CD4-positive, alpha-beta memory T cell (primary cell): ENCODE measurements at places on chromosomes 2 and 18. TPM values are rescaled to one million over a fixed set of nuclear protein-coding genes. Genes with fewer than 3 reads are reported as not detected.
A peak's percentile ranks its signal among the peaks of the same experiment; 100 is the strongest.

The CRYGD gene
- total RNA-seq, result not detected

GRCh38 chr2:11839916-11840315 is 93.5 kb downstream of the LPIN1 start:
- no peak for DNase-seq
- no peak overlapping the region for H3K27ac ChIP-seq
- no peaks in the 10 kb centered on the region for H3K4me1 ChIP-seq
- H3K4me3 ChIP-seq, result no peak overlapping the region
- no peaks in the 10 kb centered on the region for H3K36me3 ChIP-seq

GRCh38 chr2:95734976-95735890 is 143.4 kb downstream of the TRIM43 start:
- no peak overlapping the region for H3K27ac ChIP-seq
- H3K4me1 ChIP-seq, result no peaks in the 10 kb centered on the region
- no peak overlapping the region for H3K4me3 ChIP-seq
- H3K27me3 ChIP-seq, result no peaks in the 10 kb centered on the region
- H3K36me3 ChIP-seq, result no peaks in the 10 kb centered on the region

DNA sequence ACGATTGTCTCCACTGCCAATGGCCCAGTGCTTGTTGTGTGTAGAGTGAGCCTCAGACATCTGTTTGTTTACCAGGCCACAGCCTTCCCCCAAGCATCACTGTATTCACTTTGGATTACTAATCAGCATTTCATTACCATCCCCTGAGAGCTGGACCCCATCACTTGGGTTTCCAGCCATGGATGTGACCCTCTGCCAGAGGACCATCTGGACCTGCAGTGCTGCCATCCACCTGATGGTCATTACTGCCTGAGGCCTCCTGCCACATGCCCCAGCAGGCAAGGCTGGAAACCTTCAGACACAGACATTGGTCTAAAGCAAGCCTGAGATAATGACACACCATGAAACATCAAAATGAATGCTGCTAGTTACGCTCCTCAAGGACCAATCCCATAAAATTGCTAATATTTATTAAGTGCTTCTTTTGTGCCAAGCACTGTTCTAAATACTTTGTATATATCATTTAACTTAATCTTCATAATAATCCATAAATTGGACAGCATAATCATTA is 2096.3 kb upstream of the CELF4 start:
- H3K4me3 ChIP-seq, result no peak overlapping the region
- H3K4me1 ChIP-seq, result no peaks in the 10 kb centered on the region
- H3K27ac ChIP-seq, result no peak overlapping the region
- H3K36me3 ChIP-seq, result no peaks in the 10 kb centered on the region
- peak; percentile 24 for DNase-seq

The XDH gene
- total RNA-seq, result not detected

The CFAP210 gene
- total RNA-seq, result not detected

The SPIRE1 gene
- total RNA-seq, result 1.8 TPM

DNA sequence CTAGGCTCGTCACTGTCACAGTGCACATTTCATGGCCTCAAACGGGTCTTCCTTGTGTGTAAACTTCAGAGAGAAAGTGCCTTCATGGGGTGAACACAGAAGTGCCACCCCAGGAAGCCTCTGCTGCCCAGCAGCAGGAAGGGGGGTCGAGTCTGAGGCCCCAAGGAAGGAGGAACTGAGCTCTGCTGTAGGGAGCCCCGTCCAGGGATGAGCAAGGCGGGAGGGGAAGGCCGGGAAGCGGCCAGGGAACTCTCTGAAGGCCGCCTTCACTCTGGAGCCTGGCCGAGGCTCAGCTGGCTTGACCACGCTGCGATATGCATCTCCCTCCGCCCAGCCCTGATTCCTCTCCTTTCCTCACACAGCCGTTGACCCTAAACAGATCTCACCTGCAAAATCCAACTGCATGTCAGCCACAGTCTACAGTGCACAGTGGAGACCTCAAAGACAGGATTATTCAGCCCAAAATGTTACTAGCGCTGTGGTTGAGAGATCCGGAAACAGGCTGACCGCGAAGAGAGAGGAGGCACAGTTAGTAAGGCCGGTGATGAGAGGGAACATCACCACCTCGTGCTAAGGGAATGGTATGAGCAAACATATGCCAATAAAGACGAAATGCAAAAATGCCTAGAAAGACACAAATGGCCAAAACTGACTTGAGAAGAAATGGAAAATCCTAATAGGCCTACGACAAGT is 34.2 kb upstream of the CTDP1 start:
- no peak overlapping the region for H3K4me3 ChIP-seq
- no peak for DNase-seq
- no peaks in the 10 kb centered on the region for H3K27me3 ChIP-seq

DNA sequence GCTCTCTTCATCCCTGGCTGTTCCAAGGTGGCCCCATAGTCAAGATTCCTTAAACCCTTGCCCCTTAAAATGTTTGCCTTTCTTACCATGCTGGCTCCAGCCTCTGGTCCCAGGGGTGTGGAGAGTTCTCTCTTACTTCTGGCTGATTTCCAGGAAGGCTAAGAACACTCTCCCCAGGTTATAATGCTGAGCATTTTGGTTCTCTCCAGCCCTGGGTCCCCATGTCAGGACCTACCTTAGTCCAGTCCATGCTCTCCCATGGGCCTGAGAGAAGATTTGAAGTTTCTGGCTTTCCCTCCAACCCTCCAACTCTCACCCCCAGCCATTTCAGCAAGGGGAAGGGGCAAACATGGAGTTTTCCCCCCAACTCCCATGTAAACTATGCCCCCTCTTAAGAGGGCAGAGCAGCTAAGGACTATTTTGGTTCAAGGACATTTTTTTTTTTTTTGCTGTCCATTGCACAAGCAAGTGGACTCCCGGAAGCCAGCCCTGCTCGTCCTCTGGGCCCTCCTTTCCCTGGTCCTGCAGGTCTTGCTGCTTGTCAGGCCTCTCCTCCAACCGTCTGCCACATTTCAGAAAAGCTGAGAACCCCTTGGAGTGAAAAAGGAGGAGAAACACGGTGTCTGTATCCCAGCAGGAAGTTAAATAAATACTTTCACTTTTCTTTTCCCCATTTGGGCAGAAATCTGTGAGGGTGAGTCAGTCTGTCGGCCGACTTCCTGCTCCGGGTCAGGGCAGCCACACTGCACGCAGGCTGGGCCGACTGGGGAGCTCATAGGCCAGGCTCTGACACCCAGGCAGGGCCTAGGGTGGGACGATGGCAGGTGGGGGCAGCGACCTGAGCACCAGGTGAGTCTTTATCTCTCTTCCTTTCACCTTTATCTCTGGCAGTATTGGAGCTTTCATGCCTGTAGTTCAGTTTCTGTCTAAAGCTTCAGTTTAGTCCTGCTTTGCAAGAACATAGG is at the start of gene SP140L:
SP140L (plus strand) TSS at position 741 of the 965 bp plus-strand sequence; CDS start at position 818, 77 bp downstream.
- DNase-seq, result peak; percentile 89
- H3K4me3 ChIP-seq, result peak within 1 kb of the TSS; percentile 51
- H3K36me3 ChIP-seq, result no peaks in the 10 kb centered on the region

- H3K27me3 ChIP-seq, result no peaks in the 10 kb centered on the region
- H3K4me1 ChIP-seq, result no peaks in the 10 kb centered on the region
- no peak overlapping the region for H3K27ac ChIP-seq
- no peak for DNase-seq
- no peaks in the 10 kb centered on the region for H3K36me3 ChIP-seq
- no peak overlapping the region for H3K4me3 ChIP-seq
Measured at GRCh38 chr2:79219383-79219988, 59.9 kb upstream of the REG3A start.

DNA sequence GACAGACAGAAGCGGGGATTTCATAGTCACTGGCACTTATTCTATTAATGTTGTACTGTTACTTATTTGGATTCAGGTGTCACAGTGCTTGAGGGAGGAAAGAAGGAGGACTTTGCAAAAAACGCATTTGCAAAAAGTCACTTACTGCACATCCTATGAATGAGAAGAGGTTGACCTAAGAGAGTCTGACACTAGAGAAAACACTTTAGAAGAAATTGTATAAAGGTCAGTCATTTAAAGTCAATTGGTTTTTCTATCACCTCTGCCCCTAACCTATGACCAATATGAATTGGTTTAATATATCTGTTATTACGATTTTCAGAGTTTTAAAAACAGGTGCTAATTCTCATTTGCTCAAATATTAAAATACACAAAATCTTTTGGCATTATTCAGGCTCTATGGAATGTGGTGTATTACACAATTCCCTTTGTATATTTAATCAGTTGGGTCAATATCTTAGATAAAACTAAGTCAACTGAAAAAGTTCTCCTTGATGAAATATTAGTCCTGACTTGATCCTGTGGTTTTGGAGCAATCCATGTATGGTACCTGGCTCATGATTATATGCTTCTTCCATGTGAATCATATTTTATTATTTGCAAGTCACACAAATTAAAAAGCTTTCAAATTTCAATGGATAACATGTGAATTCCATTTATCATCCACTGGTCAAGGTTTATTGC is 157.4 kb downstream of the CDH2 start:
- no peaks in the 10 kb centered on the region for H3K27me3 ChIP-seq
- H3K27ac ChIP-seq, result no peak overlapping the region
- no peaks in the 10 kb centered on the region for H3K36me3 ChIP-seq
- no peak for DNase-seq
- no peak overlapping the region for H3K4me3 ChIP-seq
- no peaks in the 10 kb centered on the region for H3K4me1 ChIP-seq
